ENCODE measurements at places on chromosomes 5 and 9.

DNA sequence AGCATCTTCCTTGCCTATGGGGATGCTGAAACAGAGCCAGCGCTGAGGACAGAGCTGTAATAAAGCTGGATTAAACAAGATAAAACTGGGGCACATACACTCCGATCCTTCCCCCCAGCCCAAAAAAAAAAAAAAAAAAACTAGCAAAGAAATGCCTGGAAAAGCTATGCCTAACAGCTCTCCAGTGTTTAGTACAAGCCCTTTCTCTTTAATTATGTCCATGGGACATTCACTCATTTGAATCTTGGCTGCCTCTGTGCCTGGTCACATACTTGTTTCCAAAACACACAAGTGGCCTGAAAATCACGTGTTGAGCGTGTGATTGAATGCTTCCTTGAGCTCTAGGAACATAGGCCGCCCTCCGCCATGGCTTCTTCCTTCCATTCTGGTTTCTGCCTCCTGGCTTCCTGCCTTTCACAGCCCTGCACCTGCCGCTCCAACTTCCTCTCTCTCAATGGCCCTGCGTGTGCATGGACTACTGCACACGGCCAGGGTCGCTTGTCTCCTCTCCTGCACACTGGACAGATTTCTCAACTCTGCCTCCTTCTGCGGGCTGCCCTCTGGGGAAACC lies 111.0 kb upstream of the RETREG1 start:
- no peak for DNase-seq

- no peak for DNase-seq
Measured at GRCh38 chr5:112064956-112065355, 308.0 kb upstream of the NREP start.

DNA sequence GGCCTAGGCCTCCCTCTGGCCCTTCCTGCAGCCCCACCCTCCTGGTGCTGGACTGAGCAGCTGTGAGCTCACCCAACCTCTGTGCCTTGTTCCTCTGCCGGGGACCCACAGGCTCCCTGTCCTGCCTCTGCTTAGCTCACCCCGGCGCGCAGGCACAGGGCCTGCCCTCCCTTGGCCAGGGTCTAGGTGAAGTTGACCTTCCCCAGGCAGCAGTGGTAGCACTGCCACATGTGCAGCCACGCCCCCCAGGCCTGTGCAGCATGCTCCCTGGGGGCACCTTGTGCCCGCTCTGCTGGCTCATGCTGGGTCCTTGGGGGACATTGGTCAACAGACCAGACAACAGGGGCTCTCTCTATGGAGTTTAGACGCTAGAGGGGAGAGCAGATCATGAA lies 18.1 kb downstream of the TRIP13 start:
- no peak for DNase-seq

GRCh38 chr9:89367726-89368437 lies 49.6 kb downstream of the SECISBP2 start:
- no peak for DNase-seq

DNA sequence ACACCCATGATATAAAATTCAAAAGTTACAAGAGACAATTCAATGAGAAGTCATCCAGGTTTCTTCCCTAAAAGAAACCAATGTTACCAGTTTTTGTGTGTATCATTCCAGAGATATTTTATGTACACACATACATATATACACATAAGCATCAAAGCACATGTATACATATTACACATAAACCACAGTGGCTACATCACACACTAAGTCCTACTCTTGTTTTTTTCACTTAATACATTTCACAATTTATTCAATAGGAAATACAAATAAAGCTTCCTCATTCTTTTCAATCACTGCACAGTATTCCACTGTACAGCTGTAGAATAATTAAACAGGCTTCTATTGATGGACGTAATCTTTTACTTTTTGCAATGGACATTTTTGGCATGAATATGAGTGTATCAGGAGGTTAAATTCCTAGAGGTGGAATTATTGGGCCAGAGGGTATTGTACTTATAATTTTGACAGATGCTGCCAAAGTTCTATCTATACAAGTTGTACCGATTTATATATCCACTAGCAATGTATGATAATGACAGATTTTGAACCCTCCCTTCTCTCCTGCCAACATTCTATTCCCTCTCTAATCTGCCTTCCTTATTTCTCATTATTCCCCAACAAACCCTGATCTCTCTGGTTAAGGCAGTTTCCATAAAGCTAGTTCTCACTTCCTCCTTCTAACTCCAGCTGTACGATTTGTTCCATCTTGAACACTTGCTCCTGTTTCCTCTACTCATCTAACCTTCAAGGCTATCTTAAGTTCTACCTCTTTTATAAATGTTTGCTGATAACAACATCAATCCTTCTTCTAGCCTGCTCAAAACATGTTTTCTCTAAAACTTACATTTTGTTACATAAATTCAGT lies 35.2 kb downstream of the MRPS27 start:
- DNase-seq, result no peak

DNA sequence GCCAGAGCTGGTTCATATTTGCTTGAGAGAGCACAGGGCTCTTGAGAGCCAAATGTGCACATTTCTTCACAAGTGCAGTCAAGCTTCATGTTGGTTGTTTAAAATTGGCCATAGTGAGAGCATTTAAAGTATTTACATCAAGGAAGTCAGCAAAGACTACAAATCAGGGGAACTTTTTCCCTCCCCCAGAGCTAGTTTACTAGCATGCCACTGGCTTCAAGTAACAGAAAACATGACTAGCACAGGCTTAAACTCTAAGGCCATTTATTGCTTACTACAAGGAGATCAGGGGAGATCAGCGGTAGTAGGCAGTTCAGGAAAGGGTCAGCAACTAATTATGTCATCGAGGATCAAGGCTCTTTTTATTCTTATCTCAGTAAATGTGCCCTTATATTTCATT lies 11.0 kb upstream of the CCDC171 start:
- no peak for DNase-seq

- DNase-seq, result no peak
Measured at GRCh38 chr5:167389537-167389936, 901.9 kb upstream of the WWC1 start.

- DNase-seq, result no peak
Measured at GRCh38 chr5:149939546-149939945, 5.0 kb downstream of the PDE6A start.

GRCh38 chr9:70935856-70936255 lies 185.6 kb downstream of the TRPM3 start:
- no peak for DNase-seq

GRCh38 chr9:34715639-34716215 lies 5.8 kb upstream of the CCL21 start:
- no peak for DNase-seq

DNA sequence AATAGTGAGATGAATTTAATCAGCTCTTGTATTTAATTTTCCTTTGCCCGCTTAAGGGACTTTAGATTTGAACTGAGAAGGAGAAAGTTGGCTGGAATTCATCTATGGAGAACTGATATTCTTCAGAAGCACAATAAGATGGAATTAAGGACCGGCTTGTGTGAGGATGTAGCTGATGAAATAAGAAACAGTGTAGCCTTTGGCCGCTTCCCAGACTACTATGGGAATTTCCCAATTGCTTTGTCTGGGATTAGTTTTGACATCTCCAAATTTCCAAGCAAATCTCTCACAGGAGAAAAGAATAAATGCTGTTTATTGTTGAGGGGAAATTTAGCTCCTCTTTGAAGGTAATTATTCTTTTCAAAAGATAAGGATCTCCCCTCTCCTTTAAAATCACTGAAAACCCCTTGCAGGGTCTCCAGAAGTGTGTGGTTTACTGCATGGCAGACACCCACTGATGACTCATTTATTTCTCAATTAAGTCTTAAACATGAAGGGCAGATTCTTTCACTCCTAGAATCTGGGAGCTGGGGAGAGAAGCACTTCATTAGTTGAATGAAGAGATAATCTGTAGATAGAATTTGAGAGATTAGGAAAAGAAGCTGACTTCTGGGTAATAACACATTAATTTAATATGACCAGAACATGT lies 606.5 kb upstream of the ADAMTS16 start:
- DNase-seq, result no peak

DNA sequence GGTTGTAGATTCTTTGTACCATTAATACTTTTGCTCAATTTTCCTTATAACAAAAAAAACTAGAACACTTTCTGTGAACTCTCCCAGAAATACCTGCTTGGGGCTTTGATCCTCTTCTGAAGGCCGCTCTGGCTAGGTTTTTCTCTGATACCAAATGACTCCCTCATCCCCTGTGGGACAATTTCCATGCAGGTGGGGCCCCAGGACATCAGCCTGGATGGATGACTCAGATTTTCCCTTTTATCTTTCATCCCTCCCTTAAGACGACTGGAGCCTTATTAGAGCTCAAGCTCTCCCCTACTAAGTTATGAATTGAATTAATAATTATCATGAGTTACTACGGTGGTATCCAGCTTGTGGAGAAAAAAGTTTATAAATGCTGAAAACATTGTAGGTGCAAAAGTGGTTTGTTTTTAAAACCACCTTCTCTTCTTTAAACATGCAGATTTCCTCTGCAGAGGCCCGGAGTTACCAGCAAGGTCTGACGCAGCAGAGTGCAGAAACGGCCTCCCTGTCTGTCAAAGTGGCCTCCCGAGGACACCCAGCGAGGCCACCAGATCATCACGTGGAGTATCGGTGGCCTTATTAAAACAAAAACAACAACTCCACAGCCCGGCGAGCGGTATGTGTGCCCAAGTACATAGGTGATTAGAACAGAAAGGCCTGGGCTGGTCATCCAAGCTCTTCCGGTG lies 50.8 kb upstream of the IRX4 start:
- no peak for DNase-seq

DNA sequence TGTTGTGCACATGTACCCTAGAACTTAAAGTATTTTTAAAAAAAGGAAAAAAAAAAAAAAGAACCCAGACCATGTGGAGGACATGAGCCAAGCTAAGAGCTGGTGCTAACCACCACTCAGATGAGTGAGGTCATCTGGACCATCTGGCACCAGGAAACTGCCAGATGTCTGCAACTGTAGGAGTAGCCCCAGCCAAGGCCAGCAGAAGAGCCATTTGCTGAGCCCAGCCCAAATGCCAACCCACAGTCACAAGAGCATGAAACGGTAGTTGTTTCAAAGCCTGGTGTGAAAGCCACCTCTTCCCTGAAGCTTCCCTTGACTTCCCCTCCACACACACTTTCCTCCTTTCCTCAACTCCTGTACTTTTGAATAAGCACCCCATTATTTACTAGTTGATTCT lies 69.2 kb upstream of the FCN1 start:
- DNase-seq, result no peak

DNA sequence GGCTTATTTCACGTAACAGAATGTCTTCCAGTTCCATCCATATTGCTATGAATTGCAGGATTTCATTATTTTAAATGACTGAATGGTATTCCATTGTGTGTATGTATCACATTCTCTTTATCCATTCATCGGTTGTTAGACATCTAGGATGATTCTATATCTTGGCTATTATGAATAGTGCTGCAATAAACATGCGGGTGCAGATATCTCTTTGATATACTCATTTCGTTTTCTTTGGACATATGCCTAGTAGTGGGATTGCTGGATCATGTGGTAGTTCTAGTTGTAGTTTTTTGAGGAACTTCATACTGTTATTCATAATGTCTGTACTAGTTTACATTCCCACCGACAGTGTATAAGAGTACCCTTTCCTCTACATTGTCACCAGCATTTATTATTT lies 460.5 kb downstream of the MAN2A1 start:
- DNase-seq, result no peak

GRCh38 chr5:119382169-119382568 lies 26.4 kb downstream of the TNFAIP8 start:
- no peak for DNase-seq

GRCh38 chr5:14326035-14326903 lies 183.1 kb downstream of the TRIO start:
- no peak for DNase-seq

DNA sequence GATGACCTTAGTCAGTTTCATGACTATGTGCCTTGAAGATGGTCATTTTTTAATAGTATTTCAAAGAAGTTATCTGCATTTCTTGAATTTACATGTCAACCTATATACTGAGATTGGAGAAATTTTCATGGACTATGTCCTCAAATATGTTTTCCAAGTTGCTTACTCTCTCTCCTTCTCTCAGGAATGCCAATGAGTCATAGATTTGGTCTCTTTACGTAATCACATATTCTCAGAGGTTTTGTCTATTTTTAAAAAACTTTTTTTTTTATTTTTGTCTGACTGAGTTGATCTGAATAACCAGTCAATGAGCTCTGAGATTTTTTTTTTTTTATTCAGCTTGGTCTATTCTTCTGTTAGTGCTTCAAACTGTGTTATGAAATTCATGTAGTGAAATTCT lies 374.7 kb upstream of the GRIN3A start:
- no peak for DNase-seq

- DNase-seq, result no peak
Measured at GRCh38 chr5:149215478-149216090, 56.1 kb upstream of the AFAP1L1 start.

DNA sequence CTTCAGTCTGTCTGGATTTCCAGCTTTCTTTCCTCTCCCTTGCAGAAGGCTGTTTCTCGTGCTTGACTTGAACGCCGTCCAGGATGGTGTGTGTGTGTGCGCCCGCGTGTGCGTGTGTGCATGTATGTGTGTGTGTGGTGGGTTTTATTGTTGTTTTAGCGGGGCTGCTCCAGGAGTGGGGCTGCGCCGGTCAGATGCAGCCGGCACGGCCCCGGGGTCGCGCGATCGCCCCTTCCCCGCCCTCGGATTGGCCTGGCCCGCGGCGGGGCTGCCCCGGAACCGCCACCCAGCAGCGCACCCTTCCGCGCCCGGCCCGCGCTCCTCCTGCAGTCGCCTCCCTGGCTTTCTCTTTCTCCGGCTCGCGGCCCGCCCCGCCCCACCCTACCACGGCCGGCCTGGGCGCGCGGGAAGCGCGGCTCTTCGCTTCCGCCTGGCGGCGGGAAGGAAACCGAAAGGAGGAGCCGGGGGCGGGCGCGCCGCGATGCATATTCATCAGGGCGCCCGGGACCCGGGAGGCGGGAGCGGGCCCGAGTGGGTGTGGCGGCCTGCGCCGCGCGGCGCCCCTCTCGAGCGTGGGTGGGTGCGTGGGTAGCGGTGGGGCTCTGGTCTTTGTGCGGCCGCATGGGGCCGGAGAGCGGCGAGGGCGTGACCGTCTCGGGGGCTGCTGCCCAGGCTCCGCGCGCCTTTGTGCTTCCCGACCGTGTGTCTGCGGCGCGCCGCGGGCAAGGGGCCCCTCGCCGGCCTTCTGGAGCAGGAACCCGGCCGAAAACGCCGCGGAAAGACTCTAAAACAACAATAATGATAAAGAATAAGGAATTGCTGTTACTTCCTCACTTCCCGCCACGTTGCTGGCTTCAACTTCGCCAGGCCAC lies 8.5 kb upstream of the NFIB start:
- DNase-seq, result no peak

- DNase-seq, result no peak
Measured at GRCh38 chr5:137234973-137235943, 263.9 kb downstream of the SPOCK1 start.

GRCh38 chr5:15285901-15286583 lies 213.9 kb upstream of the FBXL7 start:
- DNase-seq, result no peak
